ENCODE measurements at places on chromosomes 7 and 10.

GRCh38 chr7:72924386-72924732 is 536 bp upstream of the POM121 start:
- no peak for DNase-seq

- DNase-seq, result no peak
Measured at GRCh38 chr10:133173860-133174640, 14.0 kb downstream of the KNDC1 start.

- no peak for DNase-seq
Measured at GRCh38 chr10:103353281-103353680, 2.3 kb upstream of the PCGF6 start.

- DNase-seq, result peak; percentile 47
Measured at GRCh38 chr10:31602541-31603234, 283.7 kb downstream of the ZEB1 start.
